ENCODE measurements at places on chromosomes 3 and 15. TPM values are rescaled to one million over a fixed set of nuclear protein-coding genes. Genes with fewer than 3 reads are reported as not detected.

Gene RPS27L
- 92.8 TPM for polyA plus RNA-seq

DNA sequence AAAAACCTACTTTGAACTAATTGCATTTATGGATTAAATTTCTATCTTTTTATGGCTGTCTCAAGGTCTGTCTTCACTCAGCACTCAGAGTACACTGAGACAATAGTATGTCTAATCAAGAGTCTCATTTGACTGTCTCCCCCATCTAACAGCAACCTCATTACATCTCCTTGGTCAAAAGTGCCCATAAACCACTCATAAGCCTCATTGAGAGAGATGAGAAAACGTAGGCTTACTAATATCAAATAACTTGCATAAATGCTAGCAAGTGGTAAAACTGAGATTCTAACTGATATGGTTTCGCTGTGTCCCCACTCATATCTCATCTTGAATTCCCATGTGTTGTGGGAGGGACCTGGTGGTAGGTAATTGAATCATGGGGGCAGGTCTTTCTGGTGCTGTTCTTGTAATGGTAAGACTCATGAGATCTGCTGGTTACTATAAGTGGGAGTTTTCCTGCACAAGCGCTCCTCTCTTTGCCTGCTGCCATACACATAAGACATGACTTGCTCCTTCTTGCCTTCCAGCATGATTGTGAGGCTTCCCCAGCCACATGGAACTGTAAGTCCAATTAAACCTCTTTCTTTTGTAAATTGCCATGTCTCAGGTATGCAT is 113.9 kb downstream of the TFDP2 start:
- no peak for DNase-seq

- DNase-seq = no peak
These were observed 12.6 kb upstream of the RNU6-1 start for GRCh38 chr15:67852418-67852817.

DNA sequence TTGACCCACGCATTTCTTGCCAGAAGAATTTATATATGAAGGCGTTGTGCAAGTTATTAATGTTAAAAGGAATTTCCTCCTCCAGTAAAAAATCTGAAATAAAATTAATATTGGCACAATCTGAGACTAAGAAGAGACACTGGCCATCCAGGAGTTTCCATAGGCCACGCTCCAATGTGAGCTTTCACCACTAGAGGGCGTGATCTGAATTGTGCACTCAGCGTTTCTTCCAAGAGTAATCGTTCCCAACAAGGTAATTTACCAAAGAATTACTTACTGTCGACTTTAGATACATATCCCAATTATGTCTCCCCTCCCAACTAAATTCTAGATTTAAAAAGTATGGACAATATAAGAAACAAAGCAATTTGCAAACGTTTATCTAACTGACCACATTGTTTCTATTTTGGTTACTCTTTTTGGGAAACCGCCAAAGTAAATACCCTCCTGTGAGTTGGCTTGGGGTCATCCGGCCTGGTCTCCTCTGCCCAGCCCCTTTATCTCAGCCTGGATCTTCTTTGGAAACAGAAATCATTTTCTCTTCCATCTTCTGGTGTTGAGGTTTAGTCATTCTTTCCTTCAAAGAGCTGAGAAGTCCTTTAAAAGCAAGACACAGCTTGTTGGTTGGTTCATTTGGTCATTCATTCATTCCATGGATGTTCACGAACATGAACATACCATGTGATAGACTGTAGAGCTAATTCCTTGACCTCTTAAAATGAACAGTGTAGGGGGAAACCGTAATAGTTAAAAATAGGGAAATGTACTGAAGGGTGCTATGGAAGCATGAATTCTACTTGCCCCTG is 26.2 kb downstream of the POLR2M start:
- DNase-seq = no peak

Gene PLAAT1
- polyA plus RNA-seq = 0.45 TPM

DNA sequence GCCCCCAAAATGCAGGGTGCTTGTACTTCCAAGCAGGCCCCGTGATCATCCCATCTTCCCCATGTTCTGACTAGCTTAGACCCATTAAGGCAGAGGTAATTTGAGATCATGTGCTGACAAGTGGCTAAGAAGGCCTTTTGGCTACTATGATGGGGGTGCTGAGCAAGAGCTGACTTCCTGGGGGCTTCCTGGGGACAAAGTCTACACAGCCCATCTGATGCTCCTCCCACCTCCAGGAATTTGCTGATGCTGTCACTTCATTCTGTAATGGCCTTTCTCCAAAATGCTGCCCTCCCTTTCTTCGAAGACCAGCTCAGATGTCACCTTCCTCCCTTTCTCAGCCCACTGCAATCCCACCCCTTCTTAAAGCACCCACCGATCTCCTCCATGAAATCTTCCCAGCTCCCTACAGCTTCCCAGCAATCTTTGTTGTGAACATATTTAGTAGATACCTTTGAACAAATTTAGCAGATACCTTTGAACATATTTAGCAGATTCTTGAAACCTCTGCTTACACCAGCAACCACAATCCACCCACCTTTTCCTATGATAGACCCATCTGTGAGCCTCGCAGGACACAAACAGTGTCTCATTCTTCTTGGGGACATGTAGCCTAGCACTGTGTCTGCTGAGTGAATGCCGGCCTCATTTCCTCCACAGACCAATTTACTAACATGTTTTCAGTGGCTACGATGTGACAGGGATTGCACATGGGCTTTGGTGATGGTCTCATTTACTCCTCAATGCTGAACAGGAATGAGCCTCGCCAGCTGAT is 223.3 kb downstream of the EPHB1 start:
- no peak for DNase-seq

GRCh38 chr15:97654481-97655076 is 305.9 kb upstream of the ARRDC4 start:
- no peak for DNase-seq

GRCh38 chr15:59148153-59148833 is 43.3 kb downstream of the CCNB2 start:
- DNase-seq = no peak

- DNase-seq = no peak
These were observed 49.8 kb upstream of the SGO1 start for GRCh38 chr3:20235796-20236195.

Gene ENTPD3
- 9.4 TPM for polyA plus RNA-seq

- peak; percentile 35 for DNase-seq
These were observed 19.5 kb downstream of the PPCDC start for GRCh38 chr15:75042730-75043508.

DNA sequence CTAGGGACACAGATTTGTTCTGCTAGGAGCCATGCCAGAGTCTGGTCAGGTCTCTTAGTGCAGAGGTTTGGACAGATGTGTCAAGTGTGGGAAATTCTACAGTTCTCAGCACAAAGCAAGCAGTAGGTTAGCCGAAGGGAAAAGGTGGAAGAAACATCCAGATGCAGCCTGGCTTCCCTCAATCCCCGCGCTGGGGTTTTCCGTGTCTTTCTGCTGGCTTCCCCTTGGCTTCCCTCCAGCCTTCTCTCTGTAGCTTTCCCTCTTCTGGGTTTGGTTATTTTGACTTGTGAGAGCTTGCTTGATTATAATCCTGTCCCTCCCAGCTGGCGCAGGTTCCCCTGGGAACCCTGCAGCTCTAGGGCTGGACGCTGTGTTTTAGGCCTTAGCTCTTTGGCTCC is 4.1 kb downstream of the TF start:
- DNase-seq = no peak

Measured in right lung (tissue), 10 donors.